Stimulated activated CD4-positive, alpha-beta T cell treated with anti-CD3 and anti-CD28 coated beads, Interleukin-15, amount 100 ng/mL, for 24 hours (primary cell): ENCODE measurements at places on chromosomes 4 and X.
A peak's percentile ranks its signal among the peaks of the same experiment; 100 is the strongest.

DNA sequence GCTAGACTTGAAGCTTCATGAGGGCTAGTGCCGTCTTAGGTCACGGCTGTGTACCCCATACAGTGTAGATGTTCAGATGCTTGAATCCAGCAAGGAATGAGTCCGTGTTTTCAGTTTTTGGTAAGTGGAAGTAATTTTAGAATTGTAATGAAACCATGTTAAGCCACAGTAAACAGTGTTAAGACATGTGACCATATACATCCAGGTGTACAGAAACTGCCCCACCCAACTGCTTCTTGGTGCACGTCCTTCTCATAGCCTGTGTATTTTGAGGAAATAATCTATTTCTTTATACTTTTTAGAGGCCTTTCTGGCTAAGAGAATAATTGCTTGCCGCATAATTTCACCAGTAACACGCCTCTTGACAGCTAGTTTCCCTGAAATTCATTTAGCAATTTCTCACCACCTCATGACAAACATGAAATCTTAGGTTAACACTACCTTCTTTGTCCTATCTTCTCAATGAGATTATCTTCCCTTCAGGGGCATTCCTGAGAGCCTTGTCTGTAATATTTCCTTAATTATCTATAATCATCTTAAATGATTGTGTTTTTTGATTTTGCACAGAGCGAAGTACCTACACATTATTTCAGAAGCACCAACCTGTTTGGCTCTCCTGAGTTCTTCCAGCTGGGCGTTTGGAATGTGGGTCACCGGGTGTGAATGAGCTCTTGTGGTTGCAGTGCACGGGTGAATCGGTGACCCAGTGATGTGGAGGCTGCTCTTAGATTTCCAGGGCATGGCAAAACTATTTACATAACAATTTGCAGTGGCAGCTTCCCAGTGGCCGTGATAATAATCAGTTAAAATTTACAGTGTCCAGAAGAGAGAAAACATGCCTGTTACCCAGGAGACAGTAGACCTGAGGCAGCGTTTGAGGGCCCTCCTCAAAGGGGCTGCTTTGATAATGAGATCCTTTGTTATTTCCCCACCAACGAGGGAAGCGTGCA lies 50.2 kb upstream of the TADA2B start:
- DNase-seq: no peak

- DNase-seq: no peak
Observed at GRCh38 chrX:140022482-140022881, 57.2 kb upstream of the CXorf66 start.

DNA sequence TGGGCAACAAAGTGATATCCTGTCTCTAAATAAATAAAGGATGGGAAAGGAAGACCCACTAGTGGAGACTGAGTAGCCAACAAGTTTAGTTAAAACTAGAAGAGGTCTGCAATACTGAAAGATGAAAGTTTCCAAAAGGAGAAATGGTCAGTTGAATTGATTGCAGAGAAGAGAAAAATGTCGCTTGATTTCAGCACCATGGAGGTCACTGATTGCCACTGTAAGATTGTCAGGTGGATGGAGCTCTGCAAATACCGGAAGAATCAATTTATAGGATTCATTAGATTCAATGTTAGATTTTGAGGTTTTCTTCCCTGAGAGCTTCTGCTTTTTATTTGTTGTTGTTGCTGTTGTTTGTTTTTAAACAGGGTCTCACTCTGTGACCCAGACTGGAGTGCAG lies 5.4 kb upstream of the FNIP2 start:
- DNase-seq: no peak

DNA sequence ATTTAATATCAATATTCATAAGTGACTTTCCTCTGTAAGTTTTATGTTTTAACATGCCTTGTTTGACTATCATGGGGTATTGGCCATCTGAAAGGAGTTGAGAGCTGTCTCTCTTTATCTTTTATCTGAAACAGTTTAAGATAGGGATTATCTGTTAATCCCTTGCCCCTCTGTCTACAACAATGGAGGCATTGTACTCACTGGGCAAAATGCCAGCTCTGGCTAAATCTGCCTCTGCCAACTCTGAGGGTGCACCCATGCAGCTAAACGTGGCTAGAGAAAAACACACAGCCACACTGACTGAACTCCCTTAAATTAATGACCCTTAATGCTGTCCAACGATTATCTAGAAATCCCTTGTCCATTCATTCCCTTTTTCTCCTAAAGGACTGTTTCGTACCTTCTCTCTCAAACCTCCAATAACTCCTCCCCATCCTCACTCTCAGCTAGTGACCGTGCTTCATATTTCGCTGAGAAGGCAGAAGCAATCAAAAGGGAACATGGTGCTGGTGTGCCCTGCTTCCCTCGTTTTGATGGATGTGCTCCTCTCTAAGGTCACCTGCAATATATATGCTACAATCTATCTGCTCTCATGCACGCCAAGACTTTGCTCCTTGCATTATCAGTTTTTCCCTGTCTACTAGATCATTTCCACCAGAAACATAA lies 10.3 kb downstream of the PHKA2 start:
- DNase-seq: no peak

DNA sequence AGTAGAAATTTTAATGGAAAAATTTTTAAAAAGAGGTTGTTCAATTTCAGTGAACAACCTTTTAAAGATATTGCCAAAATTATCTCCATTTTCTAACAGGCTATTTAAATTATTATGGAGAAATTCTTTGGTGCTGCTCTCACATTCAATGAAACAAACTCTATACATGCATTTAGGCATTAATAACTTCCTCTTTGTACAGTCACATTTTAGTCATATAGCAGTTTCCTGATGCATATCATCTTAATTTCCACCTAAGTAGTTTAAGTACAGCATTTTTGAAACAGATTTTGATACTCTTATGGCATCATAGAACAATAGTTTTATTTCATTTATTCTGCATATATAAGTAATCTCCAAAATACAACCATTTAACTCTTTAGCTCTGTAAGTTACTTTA lies 500.1 kb downstream of the STPG2 start:
- no peak for DNase-seq

GRCh38 chr4:5660185-5660584 lies 48.2 kb downstream of the EVC2 start:
- DNase-seq: no peak

DNA sequence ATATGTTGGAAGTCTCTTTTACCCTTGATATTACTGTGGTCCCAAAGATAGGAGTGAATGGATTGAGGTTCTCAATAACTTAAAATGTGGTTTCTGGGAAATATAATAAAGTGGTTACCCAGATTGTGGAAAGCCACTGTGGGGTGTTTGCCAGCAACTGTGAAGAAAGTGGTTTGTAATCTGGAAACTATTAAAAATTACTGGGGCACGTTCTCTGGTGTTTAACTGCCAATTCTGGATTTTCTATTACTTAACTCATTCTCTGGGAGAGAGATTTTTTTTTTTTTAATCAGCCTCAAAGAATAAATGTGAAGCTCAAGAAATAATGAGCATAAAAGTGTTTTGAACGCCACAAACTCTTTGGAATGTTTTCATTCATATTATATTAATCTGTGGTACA lies 4.9 kb upstream of the CXCL6 start:
- DNase-seq: no peak

DNA sequence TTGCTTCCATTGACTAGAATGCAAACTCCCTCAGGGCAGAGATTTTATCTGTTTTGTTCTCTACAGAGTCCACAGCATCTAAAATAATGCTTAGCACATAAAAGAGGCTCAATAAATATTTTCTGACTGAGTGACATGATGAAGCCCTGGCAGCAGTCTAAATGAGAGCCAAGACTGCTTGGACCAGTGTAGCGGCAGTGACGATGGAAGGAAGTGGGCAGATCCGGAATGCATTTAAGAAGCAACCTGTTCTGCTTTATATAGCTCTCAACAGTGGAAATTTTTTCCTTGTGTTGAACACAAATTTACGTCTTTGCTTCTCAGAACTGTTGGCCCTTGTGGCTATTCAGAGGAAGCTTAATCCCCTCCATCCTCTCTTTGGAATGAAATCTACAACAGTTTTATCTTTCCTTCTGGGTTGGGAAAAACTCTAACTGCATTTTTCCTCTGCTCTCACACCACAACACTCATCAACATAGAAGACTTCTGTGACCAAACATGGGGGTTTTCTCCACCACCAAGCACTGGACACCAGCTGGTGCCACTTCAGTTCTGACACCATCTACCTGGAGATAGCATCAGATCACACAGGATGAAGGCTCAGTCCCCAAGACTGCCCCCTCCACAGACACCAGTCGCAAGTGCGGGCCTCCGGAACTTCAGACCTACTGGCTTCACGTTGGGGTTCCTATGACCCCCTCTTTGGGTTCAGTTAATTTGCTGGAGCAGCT lies 7.0 kb upstream of the BEND4 start:
- DNase-seq: no peak

GRCh38 chr4:153215921-153216320 lies 11.7 kb downstream of the TRIM2 start:
- no peak for DNase-seq

GRCh38 chr4:8770518-8771257 lies 101.0 kb downstream of the HMX1 start:
- DNase-seq: no peak

- DNase-seq: no peak
Observed at GRCh38 chr4:47002580-47002979, 9.2 kb upstream of the GABRA4 start.

GRCh38 chrX:30612250-30612655 lies 34.7 kb upstream of the TASL start:
- DNase-seq: no peak

GRCh38 chr4:174213731-174214100 lies 69.8 kb downstream of the FBXO8 start:
- DNase-seq: no peak

GRCh38 chr4:152398060-152398459 lies 137.8 kb downstream of the FBXW7 start:
- DNase-seq: no peak

DNA sequence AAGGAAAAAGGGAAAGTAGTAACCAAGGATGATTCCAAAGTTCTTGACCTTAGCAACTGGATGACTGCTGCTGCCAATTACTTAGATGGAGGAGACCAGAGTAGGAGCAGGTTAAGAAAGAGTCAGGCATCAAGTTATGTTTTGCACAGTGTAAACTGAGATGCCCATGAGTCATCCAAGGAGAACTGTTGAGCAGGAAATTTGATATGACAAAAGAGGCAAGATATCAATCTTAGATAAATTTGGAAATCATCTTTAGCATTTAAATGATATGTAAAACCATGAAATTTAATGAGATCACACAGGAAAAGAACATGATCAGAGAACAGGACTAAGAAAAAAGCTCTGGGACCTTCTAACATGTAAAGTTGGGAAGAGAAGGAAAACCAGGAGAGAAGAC lies 361.3 kb downstream of the OPHN1 start:
- no peak for DNase-seq

DNA sequence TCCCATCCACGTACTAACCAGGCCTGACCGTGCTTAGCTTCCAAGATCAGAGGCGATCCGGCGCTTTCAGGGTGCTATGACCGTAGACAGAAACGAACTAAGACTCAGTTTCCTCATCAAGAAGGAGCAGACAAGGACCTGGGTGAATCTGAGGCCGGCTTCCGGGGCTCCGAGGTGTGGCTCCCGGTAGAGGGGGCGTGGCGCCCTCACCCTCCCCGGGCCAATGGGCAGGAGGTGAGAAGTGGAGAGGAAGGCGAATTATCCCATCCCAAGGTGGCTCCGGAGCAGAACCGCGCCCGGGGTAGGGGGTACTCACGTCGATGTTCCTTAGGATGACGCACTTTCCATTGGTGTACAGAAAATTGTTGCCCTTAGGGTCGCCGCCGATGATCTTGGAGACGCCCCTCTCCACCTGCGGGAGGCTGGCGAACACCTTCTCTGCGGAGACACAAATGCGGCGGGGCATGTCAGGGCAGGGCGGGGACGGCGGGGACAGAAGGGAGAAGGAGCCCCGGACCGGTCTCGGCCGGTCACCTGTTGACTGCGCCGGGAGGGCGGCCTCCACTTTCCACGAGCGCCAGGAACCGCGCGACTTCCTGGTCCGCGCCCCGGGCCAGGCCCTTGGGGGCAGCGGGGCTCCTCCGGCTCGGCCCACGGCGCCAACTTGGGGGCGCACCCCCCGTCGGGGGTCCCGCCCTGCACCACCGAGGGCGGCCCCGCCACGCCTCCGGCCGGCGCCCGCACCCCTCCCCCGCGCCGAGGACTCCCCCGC lies 616 bp downstream of the WDR1 start:
- peak; percentile 87 for DNase-seq

- no peak for DNase-seq
Observed at GRCh38 chrX:131235768-131236545, 53.1 kb downstream of the IGSF1 start.

DNA sequence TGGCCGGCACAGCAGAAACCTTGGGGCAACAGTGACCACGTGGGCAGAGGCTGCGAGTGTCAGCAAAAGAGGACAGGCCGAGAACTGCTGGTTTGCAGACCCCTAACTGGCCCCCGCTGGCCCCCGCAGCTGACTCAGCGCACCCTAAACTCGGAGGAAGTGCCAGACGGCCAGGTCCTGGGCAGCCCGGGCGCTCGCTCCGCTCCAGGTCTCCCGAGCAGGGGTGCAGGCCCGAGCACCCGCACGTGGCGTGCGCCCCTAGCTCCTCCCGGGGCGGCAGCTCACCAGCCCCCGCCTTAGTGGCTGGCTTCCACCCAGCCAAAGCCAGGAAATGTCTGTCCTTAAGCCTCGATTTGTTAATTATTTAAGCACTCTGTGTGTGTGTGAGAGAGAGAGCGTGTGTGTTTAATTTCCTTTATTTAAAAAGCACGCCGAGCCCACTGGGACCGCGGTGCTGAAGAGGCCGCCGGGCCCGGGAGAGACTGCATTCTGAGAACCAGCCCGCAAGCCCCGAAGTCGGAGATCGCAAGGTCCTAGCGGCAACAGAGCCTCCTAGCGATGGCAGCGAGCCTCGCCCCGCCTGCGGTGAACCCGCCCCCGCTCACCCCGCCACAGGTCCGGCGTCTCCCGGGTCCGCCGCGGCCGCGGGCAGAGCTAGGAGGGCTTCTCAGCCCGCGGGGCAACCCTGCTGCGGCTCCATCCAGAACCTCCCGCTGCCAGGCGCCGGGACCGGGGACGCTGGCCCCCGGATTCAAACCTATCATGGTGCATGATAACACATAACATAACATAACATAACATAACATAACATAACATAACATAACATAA lies 45.9 kb upstream of the CDKN2AIP start:
- DNase-seq: peak; percentile 80

DNA sequence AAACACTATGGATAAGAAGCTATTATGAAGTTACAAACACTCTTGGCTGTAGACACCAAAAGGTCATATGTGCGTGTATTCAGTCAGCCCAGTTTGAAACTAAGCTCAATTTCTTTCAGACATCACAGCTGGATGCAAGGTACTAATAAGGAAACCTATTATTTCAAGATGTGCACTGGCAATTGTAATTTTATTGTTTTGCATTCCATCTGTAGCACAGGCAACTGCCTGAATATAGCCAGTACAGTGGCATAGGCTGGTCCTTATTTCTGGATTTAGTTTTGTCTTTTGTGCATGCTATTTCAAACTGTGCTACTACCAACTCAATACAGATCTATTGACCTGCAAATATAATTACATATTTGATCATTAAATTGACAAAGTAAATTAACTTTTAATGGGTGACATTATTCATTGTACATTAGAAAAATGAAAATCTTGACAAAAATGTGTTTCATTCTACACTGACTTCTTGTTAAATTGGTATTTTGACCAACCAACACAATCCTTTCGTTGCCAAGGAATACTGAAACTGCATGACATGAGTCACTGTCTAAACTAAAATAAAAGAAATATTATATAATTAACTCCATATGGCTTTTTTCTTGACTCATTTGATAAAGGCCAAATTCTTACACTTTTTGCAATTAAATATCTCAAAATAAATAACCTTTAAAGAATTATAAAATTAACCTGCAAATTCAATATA lies 594.3 kb upstream of the ADGRL3 start:
- DNase-seq: no peak

GRCh38 chr4:84583876-84584380 lies 1.0 kb downstream of the CDS1 start:
- peak; percentile 4 for DNase-seq

- no peak for DNase-seq
Observed at GRCh38 chrX:10387011-10387410, 230.2 kb downstream of the CLCN4 start.
